ENCODE measurements at places on chromosomes 7 and 10.

DNA sequence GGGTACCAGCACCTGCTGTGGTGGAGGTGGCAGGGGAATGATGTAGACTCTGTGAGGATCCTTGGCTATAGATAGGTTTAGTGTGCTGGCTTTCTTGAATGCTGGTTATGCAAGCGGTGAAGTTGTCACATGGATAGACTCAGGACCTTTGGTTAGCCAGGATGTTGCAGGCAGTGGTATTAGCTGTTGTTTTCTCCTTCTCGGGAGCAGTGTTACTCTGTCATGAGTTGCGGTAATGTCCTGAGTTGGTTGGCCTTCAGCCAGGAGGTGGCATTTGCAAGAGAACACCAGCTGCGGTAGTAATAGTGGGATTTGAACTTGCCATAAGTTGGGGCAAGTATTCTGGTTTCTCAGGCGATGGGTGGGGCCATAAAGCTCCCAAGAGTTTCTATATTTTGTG, 10.8 kb downstream of the AGK start:
- no peak for DNase-seq

DNA sequence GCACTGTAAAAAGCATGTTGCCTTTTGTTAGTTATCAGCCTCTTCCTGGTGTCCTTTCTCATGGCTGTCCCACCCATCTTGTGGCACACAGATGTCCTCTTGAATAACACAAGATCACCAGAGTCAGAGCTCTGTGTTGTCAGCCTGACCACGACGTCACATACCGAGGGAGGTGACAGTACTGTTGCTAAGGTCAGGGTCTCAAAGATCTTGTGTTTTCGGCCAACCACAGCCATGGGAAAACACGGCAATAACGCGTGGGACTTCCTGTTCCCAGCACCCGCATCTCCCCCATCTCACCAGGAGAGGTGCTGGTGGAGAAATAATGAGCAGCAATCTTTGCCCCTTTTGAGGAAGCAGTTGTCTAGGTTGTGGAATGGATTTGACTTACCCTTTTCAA, 40.4 kb downstream of the NPVF start:
- DNase-seq = no peak

DNA sequence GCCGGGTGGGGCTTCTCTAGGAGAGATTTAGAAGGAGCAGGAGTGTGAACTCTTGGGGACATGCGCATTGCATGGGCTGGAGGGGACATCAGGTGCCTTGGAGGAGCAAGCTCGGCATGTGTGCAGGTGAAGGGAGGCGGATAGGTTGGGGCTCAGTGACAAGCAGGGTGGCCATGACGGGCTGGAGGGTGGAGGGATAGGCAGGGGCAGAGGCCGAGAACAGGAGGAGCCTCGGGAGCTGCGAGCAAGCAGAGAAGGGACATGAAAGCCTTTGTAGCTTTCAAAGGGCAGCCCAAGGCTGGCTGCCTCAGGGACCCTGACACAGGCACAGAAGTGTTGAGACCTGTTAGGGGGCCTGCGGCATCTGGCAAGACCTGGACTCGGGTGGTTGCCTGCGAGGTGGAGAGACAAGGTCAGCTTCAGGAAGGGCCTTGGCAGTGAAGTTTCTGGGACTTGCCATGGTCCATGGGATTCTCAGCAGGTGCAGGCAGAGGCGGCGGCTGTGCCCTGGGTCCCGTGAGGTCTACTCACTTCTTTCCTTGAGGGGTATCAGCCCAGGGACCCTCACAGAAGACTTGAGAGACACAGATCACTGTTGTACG, 664.8 kb downstream of the SDK1 start:
- no peak for DNase-seq

DNA sequence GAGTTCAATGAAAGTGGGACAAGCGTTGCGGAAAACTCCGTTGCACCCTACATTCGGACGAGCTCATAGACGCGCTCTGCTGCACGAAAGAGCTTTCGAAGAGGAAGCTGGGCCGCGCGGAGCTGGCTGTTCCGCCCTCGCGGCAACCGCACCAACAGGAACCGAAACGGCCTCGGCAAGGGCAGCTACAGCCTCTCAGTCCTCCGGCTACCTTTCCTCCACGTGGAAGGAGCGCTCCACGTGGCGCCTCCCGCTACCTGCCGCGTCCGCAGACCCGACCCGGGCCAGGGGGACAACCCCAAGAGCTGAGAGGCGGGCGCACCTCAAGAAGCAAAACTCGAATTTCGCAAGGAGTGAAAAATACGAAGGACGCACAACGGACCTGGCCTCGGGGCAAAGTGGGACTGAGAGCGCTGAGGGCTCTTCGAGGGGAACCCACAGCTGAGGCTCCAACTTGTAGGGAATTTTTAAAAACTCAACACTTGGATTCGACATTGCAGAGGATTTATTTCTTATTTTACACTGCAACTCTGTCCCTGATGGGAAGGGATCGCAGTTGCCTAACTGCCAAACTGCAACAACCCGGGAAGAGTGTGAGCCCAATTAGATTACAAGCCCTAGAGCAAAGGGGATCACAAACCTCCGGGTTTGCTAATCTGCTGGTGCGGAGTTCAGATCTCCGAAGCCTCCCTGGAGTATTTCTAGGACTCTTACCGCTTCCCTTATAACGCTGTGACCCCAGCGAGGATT, 1.4 kb downstream of the HPSE2 start:
- peak; percentile 86 for DNase-seq

- DNase-seq = peak; percentile 31
Measured at GRCh38 chr7:1457059-1457948, 2.0 kb downstream of the MICALL2 start.

DNA sequence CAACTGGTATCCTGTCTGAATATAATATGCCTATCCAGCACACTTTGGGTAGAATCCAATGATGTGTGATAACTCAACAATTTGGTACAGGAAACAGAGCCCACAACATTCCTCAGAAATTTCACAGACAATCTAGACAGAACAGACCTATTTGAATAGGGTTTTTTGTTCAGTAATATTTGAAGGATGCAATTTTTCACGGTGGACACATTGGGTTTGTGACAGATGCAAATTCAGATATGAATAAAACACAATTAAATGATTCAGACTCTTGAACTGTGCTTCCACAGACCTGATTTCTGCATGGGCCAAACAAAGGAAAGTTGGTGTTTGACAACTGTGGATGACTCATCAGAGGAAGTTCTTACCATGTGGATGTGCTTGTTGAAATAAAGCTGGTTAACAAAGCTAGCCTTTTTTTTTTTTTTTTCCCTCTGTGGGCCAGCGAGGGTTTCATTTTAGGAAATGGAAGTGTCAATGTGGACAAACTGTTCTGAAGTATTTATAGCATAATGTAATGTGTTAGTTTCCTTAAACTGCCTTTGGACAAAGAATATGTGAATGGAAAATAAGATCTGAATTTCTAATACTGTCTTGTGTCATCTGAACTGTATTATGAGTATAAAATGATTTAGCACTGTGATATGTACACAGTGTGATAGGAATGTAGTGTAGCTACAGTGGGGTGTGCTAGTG, 43.2 kb upstream of the FAM133B start:
- peak; percentile 97 for DNase-seq

DNA sequence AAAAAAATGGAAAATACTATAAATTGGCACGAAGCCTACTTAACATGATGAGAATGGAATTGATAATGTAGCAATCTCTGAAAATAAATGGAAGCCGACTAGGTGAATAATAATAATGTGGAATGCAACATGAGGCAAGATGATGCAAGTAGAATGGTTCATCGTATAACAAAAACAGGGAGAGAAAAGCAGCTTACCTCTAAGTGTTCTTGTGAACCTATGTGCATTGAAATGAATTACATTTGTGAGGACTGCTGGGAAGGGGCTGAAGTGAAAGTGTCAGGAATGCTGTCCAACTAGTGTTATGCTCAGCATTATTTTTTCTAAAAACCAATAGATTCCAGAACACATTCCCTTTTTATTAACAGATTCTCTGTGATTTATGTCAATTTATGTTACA, 440.6 kb upstream of the LRRN3 start:
- no peak for DNase-seq
